ENCODE measurements at places on chromosomes 7 and 10.

DNA sequence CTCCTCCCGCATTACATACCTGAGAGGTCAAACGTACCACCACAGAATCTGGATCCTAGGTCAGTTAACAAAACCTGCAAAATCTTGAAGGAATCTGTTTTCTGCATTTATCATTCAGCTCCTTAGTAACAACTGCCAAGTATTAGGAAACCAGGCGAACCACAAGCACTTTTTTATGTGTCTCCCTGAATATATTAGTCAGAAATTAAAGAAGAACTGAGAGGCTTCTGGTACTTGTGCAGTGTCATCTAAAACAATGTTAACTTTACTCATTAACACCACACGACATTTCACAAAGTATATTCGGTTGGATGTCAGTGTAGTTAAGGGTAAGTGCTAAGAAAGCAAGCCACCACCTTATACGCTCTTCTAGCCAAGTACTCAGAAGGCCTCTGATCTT, 2.5 kb downstream of the CCDC6 start:
- no peak for DNase-seq

DNA sequence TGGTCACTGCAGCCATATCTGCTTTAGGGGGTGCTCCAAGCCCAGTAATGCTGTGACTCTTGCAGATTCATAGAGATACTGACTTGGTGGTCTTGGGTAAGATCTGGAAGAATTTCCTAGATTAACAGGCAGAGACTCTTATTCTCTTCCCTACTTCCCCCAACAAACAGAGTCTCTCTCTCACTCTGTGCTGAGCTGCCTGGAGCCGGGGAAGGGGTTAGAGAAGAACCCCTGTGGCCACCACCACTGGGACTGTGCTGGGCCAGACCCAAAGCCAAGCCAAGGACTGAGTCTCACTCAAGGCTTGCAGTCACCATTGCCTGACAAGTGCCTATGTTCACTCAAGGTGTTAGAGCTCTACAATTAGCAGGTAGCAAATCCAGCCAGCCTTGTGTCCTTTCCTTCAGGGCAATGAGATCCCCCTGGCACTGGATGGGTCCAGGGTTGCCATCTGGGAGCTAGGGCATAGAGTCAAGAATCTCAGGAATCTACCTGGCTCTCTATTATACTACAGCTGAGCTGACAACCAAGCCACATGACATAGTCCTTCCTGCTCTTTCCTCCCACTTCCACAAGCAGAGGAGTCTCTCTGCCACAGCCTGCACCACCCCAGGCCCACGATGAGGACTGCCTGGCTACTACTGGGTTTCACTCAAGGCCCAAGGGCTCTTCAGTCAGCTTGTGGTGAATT, 41.4 kb upstream of the TECTB start:
- DNase-seq: no peak

DNA sequence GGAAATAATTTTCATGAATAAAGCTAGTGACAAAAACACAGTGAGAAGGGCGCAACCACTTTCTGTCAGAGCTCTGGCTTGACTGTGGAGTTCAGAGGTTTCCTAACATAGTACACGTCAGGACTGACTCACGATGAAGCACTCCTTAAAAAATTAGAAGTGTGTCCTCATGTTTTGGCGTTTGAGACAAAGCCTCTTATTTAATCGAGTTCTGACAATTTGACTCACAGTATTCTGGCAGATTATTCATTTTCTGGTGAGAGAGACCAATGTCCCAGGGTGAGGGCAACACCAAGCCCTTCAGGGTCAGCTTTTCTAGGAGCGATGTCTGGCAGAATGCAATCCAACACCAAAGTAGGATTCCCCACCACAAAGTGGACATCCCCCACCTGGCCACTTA, 108.7 kb downstream of the DIP2C start:
- DNase-seq: no peak

DNA sequence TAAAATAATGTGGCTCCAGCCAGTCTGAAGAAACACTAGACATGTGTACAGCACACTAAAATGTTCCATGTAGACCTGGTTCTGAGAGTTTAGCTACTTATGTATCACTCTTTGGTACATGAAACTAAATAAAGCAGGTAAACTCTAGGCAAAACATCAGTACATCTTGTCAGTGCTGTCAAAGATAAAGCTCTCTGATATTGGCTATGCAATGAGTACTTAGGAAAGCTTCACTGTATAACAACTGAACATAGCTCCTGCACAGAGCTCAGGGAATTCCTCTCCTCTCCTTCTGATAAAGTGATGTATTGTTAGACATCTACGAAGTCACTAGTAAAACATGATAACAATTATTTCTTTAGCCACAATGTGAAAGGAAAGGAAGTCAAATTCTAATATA, 3.5 kb downstream of the LRRN3 start:
- DNase-seq: no peak

DNA sequence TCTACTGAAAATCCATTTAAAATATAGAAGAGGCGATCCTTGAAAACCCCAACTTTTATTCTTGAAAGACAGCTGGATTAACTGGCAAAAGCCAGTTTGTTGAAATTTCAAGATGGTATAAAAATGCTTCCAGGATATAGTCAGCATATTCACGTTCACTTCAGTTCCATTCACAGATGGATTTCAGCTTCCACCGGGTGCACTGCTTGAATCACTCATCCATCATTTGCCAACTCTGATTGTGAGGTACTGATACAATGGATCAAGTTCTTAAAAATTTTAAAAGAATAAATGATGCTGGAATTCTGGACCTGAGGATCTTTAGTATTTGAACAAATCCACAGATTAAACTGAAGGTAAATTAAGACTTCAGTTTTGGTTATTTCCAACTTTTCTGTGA, 2.4 kb downstream of the PURB start:
- DNase-seq: no peak

- peak; percentile 20 for DNase-seq
Observed at GRCh38 chr10:78028438-78029268, 662 bp downstream of the POLR3A start.

GRCh38 chr10:93954726-93955363, 38.9 kb upstream of the PLCE1 start:
- DNase-seq: peak; percentile 17

DNA sequence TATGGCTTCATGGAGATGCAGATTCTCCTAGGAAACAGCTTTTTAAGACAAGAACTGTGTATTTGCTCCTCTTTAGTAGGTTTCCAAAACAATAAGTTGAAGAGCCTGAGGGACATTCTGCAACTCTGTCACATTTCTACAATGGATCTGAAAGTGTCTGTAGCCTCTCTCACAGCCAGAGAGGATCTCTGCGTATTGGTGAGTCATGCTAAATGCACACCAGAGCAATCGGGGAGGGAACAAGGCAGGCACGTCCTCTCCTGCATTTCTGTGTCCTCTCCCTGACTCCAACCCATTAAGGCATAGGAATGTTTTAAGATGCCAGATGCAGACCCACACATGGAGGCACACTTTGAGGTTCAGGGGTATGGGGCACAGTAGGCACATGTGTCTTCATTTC, 1126.4 kb upstream of the GHITM start:
- no peak for DNase-seq

DNA sequence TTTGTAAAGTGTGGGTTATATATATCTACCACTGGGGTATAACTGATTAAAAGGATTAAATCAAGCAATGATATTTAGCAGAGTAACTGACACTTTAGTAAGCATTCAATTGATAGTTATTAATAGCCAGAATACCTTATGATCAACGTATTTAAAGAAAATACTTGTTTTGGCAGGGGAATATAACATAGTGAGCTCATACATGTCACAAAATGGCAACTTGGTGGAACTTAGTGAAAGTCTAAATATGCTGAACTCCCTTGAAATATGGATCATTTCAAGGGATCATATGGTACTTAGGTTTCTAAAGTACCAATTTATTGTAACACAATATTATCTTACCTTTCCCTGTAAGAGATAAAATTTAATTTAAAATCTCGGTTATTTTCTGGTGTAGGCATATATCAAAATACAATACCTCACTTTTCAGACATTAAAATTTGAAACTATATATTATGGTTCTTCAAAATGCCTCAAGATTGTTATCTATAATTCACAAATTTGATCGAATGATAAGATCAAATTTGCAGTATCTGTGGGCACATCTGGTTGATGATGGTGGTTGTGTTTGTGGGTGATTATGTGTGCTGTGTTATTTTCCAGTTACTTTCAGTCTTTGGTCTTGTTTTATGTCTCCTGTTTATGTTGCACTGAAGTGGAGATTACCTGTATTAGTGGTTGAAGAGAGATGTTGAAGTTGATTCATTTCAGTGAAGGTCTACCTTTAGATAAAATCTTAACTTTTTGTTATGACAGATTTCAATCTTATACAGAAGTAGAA, 5.2 kb downstream of the ARL4A start:
- no peak for DNase-seq

GRCh38 chr10:99921948-99922347, 87.8 kb downstream of the DNMBP start:
- no peak for DNase-seq

DNA sequence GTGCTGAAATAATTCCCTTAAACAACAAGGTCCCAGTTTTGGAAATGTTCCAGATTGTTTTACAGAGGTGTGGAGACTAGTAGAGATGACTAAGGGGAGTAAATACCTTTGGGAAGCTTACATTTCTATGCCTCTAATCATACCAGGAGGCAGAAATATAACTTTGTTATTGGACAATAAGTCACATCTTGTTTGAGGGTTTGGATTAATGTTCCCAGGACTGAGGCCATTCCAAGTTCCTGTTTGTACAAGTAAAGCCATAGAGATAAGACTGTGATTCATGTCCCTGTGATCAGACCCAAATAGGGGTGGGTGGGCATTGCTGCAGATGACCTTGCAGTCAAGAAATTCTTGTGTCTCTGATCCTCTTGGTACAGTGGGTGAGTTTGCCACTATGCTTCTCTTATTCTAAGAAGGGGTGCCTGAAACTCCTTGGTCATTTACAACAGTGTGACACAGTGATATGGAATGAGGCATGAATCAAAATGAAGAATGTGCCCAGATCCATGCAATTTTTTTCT, 508.3 kb downstream of the SORCS3 start:
- peak; percentile 95 for DNase-seq

DNA sequence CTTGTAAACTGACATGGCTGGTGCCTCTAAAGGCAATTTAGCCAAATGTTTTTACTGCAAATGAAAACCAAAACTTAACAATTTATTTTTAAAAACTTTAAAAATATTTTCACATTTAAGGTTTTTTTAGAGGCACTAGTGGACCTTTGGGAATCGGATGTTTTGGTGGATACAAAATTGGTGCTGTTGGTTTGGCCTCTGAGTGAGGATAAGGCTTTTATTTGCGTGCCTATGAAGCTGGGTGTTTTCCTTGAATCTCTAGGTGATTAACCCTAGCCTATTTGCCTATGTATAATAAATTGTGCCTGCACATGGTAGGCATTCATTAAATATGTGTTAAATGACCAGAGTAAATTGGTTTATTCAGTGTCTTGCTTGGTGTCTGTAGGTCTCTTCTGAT, 2.9 kb upstream of the SGCE start:
- DNase-seq: no peak

DNA sequence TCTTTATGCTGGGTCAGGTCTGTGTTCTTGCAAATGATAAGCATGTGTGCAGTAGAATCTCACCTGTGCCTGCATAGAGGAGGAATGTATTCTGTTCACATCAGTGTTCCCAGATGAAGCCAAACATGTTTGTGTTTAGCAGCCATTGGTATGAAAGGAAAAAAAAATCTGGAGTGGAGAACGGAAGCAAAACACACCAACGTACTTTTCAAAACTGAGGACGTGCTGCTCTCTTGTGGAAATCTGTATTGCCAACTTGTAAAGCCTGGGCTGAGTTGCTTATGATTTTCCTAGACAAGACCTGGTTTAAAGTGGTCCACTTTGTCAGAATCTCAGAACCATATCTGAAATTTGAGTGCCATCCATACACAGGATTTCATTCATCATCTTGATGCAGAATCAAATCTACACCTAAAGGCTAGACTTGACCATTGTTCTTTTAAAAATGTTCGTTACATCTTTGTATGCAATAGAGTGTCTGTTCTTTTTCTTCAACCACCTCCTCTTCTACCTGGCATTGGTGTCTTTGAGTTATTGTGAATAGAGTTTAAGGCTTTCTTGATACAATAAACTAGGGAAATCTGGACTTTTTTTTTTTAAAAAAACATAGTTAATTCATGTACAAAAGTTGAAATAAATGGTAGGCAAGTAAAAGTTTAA, 367.7 kb downstream of the PHF14 start:
- peak; percentile 21 for DNase-seq

- DNase-seq: no peak
Observed at GRCh38 chr7:101216860-101217387, 457 bp downstream of the PLOD3 start.

- no peak for DNase-seq
Observed at GRCh38 chr7:41822259-41822817, 119.4 kb upstream of the INHBA start.

- no peak for DNase-seq
Observed at GRCh38 chr7:8343556-8343955, 81.6 kb upstream of the ICA1 start.

- no peak for DNase-seq
Observed at GRCh38 chr10:120132811-120133210, 240.3 kb downstream of the SEC23IP start.

DNA sequence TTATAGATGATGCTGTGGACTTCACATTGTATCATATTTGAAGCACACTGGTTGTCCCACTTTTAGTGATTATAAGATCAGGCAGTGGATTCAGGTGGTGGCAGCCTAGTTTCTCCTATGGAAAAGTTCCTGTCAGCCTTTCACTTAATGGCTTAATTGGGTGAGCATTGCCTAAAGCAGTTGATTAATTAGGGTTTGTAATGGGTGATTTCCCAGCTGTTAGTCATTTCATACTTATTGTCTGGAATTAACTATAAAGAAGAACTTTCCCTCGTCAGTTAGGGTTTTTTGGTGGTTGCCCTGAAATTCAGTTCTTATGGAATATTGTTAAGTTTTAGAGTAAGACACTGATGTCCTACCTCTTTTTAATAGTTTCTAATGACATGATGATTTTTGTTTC, 78.8 kb downstream of the SLC25A40 start:
- DNase-seq: no peak

- no peak for DNase-seq
Observed at GRCh38 chr10:96643920-96644319, 57.1 kb upstream of the TM9SF3 start.

DNA sequence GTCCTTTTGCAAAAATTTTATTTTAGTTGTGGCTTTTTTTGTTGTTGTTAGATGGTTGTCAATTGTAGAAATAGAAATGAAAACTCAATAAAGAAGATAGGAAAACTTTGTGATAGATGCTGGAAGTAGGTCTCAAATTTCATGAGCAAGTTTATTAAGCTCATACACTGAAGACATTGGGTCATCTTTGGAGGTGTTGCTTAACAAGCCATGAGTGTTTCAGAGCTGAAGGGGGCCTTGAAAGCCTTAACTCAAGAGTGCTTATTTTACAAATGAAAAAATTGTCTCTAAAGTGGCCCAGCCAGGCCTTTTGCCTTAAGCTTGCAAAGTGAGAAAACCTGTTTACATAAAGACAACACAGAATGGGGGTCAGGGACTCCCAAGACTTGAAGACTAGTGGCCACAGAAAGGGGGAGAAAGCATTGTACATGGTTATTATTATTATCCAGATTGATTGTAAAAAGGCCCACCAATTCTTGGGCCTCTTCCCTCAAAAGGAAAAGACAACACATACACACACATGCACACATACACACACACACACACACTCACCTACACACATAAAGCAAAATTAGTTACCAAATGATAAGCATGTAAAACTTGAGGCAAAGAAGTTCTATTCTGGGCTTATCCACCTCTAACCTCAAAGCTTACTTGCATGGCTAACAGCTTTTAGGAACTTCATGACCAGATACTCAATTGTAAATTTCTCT, 49.7 kb upstream of the GLCCI1 start:
- DNase-seq: no peak

- no peak for DNase-seq
Observed at GRCh38 chr7:97107192-97107800, 10.2 kb upstream of the SDHAF3 start.
